ENCODE measurements at places on chromosomes 2 and 18.

DNA sequence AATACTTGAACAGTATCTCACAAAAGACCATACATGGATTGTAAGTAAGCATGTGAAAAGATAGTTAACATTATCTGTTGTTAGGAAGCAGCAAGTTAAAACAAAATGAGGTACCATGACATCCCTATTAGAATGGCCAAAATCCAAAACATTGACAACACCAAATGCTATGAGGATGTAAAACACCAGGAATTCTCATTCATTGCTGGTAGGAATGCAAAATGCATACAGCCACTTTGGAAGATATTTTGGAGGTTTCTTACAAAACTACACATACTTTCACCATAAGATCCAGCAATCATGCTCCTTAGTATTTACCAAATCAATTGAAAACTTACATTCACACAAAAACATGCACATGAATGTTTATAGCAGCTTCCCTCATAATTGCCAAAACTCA lies 30.9 kb upstream of the ICOS start:
- no peak for DNase-seq

- DNase-seq = no peak
These were observed 381.6 kb downstream of the SUCLG1 start for GRCh38 chr2:84077496-84077895.

DNA sequence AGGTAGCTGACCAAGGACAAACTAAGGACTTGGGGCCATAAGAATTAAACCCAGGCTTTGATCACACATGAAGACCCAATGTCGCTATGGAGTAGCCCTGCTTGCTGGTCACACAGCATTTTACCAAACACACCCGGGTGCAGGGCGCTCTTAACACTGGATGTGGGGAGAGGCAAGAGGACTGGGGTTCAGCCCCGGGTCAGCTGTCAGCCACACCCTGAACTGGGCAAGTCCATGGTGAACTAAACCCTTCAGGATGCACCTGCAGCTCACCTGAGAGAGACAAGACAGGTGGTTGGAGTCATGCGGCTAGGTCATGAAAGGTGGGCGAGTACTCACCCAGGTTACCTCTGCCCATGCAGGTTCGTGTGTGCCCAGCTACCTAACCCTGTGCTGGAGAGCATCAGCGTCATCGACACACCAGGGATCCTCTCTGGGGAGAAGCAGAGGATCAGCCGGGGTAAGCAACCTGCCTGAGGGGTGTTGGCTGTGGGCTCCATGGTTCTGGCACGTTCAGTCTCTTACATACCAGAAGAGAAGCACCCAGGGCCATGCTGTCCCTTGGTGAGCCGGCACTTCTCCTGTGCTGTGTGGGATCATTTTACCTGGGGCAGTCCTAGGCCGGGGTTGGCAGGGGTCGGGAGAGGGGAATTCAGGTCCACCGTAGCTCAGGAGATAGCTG lies 15.2 kb downstream of the EHD3 start:
- no peak for DNase-seq

DNA sequence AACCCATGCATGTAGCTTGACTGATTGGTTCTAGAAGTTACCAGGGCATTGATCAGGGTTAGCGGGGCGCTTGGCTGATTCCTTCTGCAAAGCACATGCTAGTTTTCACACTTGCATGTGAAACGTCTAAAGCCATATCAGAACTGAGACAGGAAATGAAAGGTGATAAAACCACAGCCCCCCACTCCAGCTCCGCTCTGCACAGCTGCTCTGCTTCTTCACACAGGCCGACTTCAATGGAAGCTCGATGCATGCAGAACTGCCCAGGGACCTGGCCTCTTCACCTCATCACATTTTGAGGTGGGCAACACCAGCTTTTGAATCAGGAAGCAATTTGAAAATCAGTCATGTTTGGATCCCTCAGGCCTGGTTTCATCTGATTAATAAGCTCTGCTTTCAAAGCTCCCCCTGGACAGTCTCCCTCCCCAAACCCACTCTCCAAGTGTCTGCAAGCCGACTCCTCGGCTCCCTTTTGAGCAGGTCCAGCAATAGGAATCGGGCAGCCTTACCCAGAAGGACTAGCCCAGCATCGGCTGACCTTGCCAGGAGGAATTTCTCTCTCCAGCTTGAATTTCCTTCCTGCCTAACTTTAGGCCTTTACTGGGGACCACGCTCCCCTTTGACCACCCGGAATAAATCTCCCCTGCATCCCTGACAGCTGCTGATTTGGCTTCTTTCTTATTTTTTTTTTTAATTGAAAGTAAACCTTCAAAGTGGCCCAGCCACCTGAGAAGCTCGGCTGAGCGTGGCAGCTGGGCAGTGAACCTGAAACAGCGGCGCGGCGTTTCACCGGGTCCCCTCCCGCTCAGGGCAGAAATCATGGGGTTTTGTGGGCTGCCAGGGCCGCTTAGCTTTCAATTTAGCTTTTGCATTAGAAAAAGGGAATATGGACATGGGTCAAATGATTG lies 31.7 kb downstream of the HRH4 start:
- DNase-seq = no peak

All from BJ (cell line).